Activated CD4-positive, alpha-beta T cell treated with anti-CD3 and anti-CD28 coated beads, Interleukin-2, amount 50 U/mL, for 24 hours (primary cell): ENCODE measurements at places on chromosomes 2 and 18.

DNA sequence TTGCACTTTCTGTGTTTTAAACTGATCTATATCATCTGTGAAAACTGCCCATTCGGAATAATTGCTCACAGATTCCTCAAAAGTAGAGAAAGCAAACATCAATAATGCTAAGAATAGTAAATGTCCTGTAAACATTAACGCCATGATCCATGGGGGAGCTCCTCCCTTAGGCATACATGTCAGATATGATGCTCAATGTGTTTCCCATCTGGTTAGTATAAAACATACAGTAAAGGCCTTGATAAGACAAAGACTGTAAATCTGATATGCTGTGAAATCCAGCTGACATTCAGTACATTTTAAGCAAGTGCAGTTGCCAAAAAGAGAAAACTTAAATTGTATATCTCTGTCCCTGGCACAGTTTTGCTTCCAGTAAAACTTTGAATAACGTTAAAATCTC lies 2.1 kb downstream of the DSEL start:
- DNase-seq: no peak

DNA sequence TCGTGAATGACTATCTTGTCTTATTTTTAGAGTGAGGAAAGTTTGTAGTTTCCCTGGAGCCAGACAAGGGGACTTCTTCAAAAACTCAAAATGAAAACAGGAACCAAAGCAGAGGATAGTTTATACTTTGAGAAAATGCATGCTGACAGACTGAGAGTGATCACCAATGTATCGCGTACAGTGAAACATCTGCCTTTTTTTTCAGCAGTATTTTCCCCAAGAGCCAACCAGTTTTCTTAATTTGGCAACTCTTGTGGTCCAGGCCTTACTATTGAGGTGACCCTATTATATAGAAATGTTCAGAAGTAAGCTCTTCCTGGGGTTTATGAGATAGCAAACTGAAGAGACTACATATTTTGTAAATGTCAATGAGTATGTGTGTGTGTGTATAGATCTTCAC lies 153.7 kb upstream of the VRK2 start:
- DNase-seq: no peak

DNA sequence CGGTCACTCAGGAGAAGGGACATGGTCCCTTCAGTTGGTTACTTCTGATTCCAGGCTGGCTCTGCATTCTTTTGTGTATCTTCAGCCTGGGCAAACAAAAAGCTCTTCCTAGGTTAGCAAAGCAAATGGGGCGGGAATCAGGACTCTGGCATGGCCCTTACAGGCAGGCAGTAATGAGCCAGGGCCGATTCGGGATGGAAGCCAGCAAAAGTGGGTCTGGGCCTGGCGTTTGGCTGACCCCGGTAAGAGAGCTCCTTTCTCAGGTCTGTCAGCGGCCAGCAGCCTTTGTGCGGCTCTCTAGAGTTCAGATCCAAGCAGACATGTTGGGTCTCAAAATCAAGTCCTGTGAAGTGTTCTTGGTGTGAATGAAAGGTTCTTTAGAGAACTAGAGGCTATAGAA lies 81.5 kb upstream of the EML6 start:
- DNase-seq: no peak

GRCh38 chr2:70797506-70797905 lies 7.1 kb upstream of the FIGLA start:
- DNase-seq: no peak

GRCh38 chr2:73210019-73210418 lies 4.0 kb upstream of the SMYD5 start:
- no peak for DNase-seq

GRCh38 chr18:33557706-33558105 lies 20.3 kb upstream of the ASXL3 start:
- DNase-seq: no peak

DNA sequence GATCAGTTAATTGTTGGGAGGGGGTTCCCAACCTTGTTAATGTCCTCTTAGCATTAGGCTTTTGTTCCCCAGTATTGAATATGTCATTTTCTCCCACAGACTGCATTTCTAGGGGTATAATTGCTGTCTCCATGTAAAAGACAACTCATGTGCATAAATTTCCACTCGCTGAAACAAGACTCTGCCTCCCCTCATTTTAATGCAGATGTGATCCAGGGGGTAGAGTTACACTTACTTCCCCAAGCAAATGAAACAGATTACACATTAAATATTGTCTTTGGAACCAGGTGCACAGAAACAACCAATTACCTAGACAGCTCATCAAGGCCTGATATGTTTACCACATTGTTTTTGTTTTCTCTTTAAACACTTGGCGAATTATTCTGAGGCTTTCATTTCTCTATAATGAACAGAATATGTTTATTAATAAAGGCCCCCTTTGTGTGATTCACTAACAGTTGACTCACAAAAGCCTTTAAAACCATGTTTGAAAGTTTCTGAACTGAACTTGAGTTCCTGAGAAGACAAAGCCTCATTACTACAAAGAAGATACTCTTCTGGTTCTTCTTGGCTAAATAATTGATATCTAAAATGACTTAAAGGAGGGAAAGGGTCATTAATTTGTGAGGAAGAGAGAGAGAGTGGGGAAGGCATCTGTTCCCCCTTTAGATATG lies 15.0 kb upstream of the ACVR1 start:
- DNase-seq: no peak

- DNase-seq: no peak
Observed at GRCh38 chr2:119489232-119489952, 34.9 kb downstream of the SCTR start.

DNA sequence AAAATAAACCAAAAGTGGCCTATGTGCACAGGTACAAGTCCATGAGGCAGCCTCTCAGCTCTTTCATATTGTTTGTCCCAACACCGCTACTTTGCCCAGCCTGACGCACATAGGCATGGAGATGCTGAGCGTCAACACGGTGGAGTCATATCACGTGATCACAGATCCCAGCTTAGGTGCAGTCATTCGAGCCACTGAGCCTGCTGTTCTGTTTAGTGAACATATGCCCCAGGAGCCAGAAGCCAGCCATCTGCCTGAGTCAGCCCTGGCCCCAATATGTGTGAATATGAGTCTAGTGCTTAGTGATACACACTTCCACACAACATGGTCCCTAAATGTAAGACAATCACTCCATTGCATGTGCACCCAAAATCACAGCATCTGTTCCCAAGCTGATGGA lies 88.2 kb upstream of the LCLAT1 start:
- no peak for DNase-seq

GRCh38 chr2:136422512-136422911 lies 304.6 kb upstream of the CXCR4 start:
- DNase-seq: no peak

DNA sequence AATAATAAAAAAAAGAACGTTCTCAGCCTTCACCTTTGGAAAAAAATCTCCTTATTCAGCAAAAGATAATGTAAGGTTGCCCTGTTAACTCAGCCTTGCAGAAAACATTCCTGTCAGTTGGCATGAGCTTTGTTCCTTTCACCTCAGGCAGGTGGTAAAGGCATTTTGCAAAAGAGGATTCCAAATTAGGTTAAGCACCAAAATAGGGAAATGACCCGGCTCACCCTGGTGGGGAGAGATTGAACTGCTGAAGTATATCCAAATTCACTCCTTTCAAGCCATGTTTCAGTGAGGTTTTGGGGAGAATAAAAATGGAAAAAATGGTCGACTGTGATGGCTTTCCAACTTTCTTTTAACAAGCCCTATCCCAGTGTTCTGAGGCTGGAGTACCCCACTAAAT lies 1988.8 kb upstream of the PIK3C3 start:
- no peak for DNase-seq

DNA sequence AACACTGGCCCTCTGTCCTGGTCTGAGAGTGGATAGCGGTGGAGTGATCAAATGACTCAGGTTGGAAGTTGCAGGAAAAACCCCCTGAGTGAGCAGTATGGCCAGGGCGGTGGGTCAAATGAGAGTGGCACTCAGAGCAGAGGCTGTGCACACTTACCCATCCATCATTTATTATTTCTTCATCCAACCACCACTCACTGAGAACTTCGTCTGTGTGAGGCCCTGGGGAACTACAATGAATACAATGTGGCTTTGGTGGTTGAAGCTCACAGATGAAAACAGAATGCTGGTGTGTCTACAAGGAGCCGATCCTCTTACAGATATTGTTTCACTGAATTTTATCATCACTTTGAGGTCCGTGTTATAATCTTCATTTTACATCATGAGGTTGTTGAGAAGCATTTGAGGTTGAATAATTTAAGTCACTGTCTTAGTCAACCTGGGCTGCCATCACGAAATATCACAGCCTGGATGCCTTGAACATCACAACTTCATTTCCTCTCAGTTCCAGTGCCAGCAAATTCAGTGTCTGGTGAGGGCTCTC lies 73.4 kb upstream of the ID2 start:
- DNase-seq: no peak

DNA sequence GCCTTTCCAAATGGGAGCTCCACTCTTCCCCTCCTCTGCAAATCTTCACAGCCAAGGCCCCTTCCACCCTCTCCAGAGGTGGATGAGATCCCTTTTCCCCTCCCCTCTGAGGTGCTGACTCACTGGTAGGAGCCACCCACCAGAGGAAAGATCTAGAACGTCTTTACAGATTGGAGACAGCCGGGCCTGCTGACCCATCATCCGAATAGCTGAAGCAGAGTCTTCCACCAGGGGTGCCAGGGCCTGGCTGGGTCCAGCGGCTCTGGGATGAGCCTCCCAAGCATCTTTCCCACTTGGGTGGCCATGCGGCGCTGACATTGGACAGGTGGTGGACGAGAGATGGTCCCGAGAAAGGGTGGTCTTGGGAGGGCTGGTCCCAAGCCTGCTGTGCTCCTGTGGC lies 9.0 kb downstream of the ERFE start:
- DNase-seq: no peak

- DNase-seq: no peak
Observed at GRCh38 chr2:216698895-216699294, 3.5 kb upstream of the IGFBP5 start.

DNA sequence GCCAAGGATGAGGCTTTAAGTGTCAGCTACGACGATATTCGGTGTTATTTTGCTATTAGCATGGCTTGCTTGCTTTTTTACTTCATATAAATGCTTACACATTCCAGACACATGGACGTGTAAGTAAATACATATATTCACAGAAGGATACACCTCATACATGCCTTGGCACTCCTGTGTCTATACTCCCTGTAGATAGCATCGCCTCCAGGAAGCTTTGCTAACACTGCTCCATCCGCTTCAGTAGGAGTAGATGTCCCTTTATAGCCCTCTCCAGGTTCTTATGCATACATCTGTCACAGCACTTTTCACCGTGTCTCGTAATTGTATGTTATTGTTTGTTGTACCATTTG lies 27.5 kb upstream of the KCTD1 start:
- DNase-seq: no peak

DNA sequence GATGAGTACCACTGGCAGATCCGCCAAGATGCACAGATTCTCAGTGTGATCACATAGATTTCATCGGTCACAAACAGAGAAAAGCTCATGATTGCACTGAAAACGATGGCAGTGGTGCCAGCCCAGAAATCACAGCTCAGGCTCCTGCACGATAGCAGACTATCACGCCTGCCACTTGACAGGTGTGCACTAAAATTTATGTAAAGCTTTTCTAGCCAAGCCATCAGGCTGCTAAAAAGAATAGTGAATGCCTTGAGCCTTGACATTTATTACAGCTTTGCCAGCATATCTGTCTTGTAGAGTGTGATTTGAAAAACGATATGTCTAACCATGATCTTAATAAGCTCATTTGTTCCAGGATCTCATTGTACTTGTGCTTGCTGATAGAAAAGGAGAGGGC lies 409.5 kb upstream of the CWC22 start:
- DNase-seq: no peak

DNA sequence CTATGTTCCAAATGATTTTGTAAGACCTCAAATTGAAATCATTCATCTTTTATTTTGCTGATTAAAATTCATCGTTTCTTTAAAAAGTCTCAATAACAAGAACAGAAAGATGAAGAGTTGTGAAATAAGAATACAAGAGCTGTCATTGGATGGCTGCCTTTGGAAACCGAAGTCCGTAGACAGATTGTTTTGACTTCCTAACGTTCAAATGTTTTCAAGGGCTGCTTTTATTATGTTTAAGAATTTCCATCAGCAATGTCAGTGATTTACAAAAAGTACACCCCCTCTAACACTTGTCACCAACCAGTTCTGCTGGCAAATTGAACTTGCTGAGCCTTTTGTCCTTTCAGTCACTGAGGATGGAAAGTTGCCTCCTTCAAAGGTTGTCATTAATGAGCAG lies 89.6 kb downstream of the KCNE4 start:
- DNase-seq: no peak

- no peak for DNase-seq
Observed at GRCh38 chr2:31269087-31269486, 35.1 kb downstream of the EHD3 start.

DNA sequence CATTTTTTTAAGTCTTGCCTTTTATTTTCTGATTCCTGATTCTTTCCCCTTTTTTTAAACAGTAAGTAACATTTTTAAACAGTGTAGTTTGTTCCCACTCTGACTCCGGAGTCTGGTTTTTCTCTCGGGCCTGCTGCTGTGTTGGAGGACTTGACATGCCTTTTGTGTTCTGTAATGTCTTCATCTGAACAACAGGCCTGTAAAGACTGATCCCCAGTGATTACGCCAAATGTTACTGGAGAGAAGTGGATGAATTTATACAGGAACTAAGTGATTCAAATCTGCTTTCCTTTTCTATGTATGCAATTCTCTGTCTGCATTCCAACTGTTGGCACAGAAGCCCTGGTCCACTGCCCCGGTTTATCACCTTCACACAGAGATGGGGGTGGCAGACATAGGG lies 54.3 kb upstream of the RMDN2 start:
- DNase-seq: no peak

DNA sequence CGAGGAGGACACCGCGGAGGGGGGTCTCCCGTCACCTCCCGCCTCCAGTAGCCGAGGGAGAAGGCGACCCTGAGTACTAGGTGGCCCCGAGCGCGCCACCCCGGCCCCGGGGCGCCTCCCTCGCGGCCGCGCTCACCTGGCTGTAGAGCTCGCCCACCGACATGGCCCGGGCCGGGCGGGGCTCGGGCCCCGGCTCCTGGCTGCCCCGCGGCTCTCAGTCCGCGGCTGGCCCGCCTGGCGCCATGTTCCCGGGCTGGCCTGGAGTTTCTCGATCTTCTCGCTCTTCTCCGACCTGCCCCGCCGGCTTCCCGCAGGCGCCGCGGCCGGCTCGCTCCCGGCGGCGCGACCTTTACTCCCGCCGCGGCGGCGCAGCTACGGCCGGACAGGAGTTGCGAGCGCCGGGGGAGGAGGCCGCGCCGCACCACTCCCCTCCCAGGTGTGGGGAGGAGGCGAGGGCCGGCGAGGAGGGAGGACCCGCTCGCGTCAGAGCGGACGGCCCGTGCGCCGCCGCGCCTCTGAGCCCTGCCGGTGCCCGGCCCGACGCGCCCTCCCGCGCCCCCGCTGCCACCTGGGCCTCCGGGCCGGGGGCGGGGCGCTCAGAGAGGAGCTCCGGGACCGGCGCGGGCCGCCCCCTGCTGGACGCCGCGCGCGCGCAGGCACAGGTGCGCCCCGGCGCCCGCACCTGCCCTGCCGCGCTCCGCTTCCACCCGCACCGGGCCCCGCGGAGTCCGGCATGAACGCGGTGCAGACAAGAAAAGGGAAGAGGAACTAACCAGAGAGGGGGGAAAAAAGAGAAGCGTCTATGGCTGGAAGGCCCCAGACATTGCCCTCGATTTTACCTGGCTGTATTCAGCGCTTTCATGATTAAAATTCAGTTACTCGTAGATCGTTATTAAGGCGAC lies at the start of gene MYO5B:
Gene MYO5B, minus strand, starts transcription at position 517 of the 902 bp plus-strand sequence. Its CDS starts 354 bp downstream, at position 163.
- no peak for DNase-seq
